ENCODE measurements at places on chromosomes 3 and 15.

GRCh38 chr15:64443016-64443415 is 17.4 kb upstream of the ZNF609 start:
- DNase-seq: no peak

DNA sequence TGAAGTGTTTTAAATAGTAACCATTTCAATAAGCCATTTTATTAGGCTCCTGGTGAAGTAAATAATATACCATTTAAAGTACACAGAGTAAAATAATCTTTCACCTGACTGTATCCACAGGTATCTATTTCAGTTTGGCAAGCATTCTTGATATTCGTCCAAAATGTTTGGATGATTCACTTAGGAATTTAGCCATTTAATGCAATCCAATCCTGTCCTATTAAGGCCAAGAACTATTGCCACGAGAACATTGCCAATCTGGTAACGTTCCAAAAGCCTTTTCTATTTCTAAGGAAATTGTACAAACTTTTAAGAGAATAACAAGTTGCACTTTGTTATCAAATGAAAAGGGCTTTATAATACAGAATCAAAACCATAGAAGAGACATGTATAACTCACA is 209.8 kb upstream of the THRB start:
- DNase-seq: no peak

- DNase-seq: peak; percentile 11
Observed at GRCh38 chr3:31704591-31705179, 172.0 kb downstream of the STT3B start.

- no peak for DNase-seq
Observed at GRCh38 chr3:6491768-6492167, 369.1 kb upstream of the GRM7 start.

GRCh38 chr3:32844914-32845313 is 27.1 kb downstream of the TRIM71 start:
- DNase-seq: no peak

GRCh38 chr3:60202052-60202726 is 1049.1 kb downstream of the FHIT start:
- peak; percentile 8 for DNase-seq

GRCh38 chr3:193333229-193333628 is 45.3 kb downstream of the ATP13A5 start:
- DNase-seq: no peak

- peak; percentile 21 for DNase-seq
Observed at GRCh38 chr3:17023006-17023664, 138.4 kb downstream of the PLCL2 start.

Data from NB4 (cell line).